ENCODE measurements at places on chromosomes 1 and 21.
A peak's percentile ranks its signal among the peaks of the same experiment; 100 is the strongest.

DNA sequence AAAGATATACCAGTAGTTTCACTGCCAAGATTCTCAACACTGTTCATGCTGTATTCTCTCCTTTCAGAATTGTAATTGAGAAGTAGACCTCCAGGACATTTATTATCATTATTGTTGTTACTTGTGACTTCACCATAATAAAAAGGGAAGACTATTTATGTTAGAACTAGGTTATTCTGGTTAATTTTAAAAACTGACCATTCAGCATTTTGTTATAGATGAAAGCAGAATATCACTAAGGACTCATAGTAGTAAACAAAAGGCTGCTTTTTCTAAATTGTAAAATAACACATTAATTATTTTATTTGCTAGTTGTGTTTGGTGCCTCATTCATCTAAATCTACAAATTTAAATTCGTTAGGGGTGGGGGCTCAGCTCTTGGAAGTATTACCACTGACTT lies 210.4 kb downstream of the PATJ start:
- no peak for DNase-seq

GRCh38 chr1:244451539-244451950 lies at the start of gene ADSS2:
Gene ADSS2, minus strand, starts transcription at chr1:244451909. Its CDS starts 92 bp downstream, at chr1:244451817.
- no peak for DNase-seq

DNA sequence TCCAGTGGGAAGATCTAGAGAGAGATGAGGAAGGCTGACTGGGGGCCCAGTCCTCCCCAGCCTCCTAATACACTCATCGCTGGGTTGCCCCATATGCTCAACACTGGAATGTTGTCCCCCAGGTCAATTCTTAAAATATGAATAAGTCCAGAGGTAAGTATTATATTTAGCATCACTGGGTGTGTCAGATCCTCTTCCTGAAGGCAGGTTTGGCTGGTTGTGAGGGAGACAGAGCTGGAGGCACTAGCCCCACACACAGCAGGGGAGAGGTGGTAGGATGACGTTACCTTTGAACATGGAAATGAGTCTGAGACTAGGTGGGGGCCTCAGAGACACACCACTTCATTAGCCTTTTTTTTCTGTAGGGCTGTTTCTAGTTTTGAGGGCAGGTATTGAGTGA lies 42.6 kb downstream of the SLC44A3 start:
- no peak for DNase-seq

DNA sequence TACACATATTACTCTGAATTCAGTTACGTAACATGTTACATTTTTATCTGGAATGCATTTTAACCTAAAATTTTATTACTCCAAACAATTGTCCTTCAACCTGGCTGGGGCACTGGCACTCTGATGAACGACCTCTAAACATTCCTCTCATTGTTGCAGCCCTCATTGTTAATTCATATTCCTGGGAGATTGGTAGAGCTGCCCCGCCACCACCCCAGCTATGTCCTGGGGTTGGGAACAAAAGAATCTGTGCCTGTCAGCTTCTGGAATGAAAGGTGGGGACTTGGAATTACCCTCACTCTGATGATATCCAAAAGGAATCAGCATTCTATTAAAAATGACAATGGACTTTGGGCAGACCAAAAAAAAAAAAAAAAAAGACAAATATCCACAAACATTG lies 38.0 kb upstream of the DESI2 start:
- DNase-seq, result no peak

- DNase-seq, result no peak
Measured at GRCh38 chr21:22585558-22585957, 1587.3 kb downstream of the NCAM2 start.

DNA sequence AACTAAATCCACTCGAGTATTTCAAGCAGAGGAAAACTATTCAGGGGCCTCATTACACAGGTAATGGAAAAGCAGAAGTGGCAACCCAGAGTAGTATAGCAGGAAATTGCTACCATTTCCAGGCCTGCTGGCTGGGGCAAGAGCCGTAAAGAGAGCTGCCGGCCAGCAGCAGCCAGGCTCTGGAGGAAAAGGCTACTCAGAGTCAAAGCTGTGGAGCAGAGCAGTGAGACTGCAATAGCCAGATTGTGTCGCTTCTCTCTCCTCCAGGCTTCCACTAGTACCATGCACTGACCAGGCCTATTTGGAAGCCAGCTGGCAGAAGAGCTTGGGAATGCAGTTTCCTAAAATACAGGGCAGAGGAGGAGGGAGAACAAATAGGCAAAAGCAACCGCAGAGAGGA lies 155.5 kb downstream of the OMA1 start:
- no peak for DNase-seq

DNA sequence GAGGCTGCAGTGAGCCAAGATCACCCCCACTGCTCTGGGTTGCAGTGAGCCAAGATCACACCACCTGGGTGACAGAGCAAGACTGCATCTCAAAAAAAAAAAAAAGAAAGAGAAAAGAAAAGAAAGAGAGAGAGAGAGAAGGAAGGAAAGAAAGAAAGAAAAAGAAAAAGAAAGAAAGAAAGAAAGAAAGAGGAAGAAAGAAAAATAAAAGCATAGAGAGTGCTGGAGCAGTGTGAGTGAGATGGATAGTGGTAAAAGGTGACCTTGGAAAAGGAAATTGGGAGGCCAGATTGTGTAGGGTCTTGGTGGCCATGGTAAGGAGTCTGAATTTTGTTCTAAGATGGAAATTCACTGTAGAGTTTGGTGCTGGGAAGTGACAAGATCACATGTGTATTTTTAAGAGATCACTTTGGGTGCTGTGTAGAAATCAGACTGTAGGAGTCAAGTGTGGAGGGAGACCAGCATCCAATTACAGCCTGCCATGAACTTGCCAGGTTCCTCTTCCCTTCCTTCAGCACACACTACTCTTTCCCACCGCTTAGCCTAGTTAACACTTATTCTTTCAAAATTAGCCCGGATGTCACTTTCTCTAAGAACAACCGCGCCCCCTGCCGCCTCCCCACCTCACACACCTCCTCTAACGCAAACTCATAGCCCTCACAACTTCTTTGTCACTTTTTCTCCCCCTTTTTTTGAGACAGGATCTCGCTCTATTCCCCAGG lies 17.9 kb downstream of the MTX1 start:
- DNase-seq, result peak; percentile 88

DNA sequence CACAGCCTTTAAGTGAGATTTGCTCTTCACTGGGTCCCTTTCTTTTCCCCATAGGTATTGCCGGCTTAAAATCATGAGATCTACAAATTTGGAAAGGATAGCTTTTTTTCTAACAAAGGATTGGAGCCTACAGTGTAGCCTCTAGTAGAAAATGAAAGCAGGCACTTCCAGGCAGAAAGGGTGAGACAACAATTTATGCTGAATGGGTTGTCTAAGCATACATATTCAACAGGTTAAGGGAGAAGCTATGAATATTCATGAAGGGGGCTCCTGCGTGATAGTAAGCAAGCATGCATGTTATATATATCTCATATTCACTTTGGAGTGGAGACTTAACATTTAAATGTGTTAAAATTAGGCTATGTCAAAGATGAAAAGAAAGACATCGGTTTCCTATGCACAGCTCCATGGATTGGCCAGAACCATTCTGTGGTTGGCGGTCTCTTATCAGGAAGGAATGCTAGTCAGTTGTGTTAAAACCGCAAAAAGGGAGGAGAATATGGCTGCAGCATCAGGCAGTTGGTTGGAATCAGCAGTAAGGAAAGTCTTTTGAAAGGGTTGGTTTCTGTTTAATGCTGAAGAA lies 66.0 kb downstream of the VCAM1 start:
- no peak for DNase-seq

DNA sequence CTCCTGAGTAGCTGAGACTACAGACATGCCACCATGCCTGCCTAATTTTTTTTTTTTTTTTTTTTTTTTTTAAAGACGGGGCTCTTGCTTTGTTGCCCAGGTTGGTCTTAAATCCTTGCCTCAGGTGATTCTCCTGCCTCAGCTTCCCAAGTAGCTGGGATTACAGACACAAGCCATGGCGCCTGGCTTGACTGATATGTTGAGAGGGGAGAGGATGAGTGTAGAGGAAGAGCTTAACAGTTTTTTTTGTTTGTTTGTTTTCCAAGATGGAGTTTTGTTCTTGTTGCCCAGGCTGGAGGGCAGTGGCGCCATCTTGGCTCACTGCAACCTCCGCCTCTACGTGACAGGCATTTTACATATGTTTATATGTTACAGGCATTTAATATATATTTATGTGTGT lies 2.5 kb downstream of the SRP9 start:
- DNase-seq, result no peak

DNA sequence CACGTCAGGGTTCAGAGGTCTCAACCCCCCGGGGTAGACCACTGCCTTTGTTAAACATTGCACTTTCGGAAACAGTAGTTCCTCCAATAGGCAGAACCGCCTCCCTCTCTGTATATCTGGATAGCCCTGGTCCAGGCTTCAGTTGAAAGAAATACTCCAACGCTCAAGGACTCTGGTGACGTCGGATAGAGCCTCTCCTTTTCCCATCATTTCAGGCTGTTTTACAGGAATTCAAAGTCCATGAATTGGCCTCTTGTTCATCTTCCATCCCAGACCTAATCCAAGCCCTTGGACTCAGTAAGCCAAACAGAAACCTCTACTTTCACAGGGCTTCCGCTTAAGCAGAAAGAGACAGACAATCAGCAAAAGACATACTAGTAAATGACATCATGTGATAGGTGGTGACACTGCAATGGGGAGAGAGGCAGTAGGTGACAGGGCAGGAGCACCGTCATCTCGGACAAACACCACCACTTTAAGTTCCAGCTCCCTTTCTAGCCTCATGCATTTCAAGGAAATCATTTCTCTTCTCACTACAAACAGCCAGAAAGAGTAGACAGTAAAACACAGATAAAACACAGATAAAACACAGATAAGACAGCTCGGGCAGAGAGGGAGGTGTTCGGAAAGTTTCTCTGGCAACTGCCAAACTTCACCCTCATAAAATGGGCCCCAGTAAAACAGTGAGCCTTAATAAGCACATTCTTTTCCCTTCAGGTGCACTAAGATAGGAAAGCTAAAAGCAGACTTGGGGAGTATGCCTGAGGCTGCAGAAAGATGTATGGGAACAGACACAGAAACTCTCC lies 2.3 kb upstream of the PLA2G2A start:
- no peak for DNase-seq

GRCh38 chr1:238982736-238983135 lies 403.6 kb upstream of the CHRM3 start:
- no peak for DNase-seq

DNA sequence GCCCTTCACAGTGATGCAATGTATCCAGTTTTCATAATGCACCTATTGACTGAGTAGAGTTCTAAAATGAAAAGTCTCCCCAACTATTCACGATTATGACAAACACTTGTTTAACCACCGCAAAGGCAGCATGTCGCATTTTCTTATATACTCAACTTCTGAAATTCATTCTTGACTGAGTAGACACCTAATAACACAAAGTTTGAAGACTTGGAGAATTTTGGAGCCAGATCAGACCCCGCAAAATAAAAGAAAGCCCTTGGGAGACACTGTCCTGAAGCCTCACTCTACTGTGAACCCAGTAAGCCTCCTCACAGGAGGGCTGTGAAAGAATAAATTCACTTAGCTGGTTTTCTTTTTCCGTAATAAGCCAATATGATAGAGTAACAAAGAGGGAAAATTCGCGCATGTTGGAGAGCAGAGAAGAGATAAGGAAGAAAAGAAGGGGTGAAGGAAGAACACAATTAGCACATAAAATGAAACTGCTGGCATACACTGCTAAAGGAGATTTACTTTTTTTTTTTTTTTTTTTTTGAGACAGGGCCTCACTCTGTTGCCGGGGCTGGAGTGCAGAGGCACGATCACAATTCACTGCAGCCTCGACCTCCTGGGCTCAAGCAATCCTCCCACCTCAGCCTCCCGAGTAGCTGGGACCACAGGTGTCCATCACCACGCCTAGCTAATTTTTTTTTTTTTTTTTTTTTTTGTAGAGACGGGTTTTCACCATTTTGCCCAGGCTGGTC lies 492 bp upstream of the COLGALT2 start:
- no peak for DNase-seq

DNA sequence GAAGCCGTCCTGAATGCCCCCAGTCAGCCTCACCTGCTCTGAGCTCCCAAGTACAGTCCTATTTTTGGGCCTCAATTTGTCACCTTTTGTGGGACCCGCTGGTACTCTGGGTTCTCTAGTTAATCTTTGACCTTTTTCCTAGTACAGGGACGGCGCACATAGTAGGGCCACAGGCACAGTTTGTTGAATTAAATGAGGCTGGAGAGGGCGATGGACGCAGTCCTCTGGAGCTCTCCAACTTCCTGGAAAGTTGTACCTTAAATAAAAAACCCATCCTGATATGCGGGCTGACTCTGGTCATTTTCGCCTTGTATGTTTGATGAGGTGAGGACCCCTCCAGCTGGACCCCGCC lies 4.8 kb downstream of the FAM110D start:
- DNase-seq, result no peak

GRCh38 chr1:155645034-155645598 lies 35.1 kb downstream of the MSTO1 start:
- no peak for DNase-seq

DNA sequence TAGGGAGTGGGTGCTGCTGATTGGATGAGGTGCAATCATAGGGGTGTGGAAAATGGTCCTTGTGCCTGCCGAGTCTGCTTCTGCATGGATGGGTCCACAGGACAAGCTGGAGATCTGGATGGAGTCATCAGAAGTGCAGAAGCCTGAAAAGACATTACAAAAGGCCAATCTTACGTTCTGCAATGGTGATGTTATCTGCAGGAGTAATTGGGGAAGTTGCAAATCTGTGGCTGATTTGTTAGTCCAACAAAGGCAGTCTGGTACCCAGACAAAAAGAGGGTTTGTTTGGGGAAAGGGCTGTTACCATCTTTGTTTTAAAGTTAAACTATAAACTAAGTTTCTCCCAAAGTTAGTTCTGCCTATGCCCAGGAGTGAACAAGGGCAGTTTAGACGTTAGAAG lies 166.5 kb downstream of the PGBD5 start:
- no peak for DNase-seq

DNA sequence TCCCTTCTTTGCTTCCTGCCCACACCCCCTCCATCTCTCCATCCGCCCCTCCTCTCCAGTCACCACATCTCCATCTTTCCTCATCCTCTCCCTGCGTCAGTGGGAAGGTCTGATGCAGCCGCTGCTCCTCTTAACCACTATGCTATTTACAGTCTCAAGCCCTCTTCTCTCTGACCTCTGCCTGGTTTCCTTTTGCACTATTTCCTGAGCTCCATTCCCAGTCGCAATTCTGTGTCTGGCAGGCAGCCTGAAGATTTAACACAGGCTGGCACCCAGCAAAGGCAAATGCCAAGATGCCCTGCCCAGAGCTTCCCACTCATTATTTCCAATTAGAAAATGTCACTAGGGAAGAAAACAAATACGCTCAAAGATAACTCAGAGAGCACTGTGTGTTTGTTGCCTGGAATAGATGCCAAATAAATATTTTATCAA lies 89.6 kb upstream of the LPGAT1 start:
- no peak for DNase-seq
